Stimulated activated CD4-positive, alpha-beta T cell treated with anti-CD3 and anti-CD28 coated beads, Interleukin-15, amount 100 ng/mL, for 1 hour (primary cell): ENCODE measurements at places on chromosomes 13 and 19.

DNA sequence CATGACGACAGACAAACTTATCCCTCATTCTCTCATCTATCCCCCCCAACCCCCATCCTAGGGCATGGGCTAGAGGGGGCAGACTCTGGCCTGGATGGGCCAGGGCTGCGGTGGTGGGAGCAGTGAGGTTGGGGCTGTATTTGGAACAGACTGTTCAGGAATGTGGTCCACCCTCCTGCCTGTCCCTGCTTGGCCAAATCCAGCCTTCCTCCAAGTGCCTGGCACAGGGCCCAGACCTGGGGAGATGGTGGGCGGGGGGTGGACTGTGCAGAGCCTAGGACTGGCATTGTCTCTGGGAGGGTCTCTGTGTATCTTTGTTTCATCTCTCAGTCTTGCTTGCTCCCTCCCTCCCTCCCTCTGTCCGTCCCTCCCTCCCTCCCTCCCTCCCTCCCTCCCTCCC is 14.2 kb downstream of the EGLN2 start:
- no peak for DNase-seq

GRCh38 chr13:74443631-74444030 is 309.4 kb upstream of the KLF12 start:
- no peak for DNase-seq

DNA sequence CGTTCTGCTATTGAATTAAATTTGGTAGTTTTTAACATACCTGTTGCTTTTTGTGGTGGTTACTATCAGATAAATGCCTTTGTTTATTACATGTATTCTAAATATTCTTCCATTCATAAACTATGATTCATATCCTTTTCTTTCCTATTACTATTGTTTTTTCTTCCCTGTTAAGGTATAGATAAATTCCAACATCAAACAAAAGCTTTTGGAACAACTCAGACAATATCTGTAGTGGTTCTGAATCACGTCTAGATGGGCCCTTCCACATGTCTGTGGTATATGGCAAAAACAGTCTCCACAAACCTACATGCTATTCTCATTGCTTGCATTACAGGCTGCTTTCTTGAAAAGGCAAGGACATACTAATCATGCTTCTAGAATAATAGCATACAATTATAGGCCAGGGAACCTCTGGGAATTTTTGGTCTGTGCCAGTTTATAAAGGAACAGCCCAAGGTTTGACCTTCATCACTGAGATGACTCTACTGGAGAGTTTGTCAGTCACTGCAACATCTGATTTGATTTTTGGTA is 6.4 kb downstream of the LRCH1 start:
- DNase-seq: no peak

DNA sequence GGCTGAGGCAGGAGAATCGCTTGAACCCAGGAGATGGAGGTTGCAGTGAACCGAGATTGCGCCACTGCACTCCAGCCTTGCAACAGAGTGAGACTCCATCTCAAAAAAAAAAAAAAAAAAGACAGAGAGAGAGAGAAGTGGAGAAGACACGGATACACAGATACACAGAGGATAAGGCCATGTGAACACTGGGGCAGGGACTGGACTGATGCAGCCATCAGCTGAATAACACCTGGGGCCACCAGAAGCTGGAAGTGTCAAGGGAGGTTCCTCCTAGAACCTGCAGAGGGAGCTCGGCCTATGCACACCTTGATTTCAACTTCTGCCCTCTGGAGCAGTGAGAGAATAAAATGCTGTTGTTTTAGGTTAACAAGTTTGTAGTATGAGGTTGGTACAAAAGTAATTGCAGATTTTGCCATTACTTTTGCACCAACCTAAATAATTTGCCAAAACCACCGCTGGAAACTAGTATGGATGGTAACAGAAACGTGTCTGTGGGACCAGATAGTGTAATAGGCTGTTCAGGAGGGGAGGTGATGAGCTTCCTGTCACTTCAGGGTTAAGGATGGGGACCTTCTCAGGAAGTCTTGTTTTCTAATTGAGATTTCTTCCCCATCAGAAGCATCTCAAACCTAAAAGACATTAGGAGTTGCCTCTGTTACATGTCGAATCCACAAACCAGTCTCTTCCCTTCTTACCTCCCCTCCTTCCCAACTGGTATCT is 36.4 kb upstream of the IGSF23 start:
- DNase-seq: no peak

GRCh38 chr19:54114340-54115108 is 933 bp downstream of the TFPT start:
- DNase-seq: no peak

DNA sequence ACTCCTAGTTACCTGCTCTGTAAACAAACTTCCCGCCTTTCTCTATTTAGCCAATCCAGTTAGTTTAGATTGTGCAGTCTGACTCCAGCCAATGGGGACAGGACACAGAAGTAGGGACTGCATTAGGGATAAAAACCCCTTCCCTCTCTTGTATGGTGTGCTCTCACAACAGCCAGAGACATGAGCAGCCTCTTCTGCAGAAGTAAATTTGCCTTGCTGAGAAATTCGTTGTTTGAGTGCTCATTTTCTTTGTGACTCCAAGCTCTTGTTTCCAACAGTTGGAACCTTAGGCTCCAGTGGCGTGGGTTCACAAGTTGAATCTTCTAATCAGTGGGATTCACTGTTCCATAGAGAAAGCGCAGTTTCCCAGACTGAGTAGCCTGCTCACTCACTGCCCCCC is 66.1 kb downstream of the ZNF93 start:
- DNase-seq: no peak

GRCh38 chr13:78593652-78594455 is 9.5 kb downstream of the POU4F1 start:
- no peak for DNase-seq

DNA sequence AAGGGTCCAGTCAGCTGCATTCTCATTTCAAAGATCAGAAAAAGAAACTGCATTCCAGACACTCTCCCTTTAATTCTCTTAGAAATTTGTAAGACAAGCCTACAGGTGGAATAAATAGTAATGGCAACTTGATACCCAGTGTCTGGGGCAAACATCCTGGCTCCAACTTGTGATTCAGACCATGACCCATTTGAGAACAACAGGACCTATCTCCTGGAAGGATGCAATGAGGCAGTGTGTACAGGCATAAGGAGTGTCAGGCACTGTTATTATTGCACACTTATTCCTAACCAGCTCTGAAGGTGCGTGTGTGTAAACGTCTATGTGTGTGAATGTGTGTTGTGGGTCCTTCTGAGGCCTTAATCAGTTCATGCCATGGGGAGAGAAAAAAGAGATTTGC is 13.9 kb downstream of the ERICH6B start:
- DNase-seq: no peak

DNA sequence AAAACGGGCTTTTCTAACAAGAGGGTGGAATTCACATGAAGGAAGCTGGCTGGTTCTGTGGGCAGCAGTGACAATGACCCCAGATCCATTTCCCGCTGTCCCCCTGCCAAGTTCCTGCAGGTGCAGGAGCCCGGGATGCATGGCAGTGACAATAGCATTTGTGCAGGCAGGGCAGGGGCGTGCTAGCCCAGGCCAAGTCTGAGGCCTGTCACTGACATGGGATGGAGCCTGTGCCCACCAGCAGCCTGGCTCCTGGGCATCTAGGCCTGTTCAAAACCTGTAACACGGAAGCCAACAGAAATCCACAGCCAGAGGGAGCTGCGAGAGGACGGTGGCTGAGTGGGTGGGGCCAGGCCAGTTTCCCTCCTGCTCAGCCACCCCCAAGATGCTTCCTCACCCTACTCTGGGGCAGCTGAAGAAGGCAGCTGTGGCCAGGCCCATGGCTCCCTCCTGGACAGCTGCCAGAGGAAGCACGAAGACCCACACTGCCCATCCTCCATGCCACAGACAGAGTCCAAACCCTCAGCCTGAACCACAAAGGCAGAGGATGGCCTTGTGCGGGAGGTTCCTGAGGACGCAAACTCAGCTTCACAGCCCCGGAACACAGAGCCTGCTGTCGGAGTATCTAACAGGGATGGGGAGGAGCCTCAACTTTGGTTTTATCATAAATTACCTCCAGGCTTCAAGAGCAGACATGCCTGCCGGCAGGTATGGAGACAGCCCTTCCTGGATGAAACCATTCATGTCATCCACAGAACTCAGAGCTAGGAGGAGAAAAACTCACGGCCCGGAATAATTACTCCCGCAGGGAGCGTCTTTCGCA is 74.0 kb downstream of the CEBPG start:
- DNase-seq: no peak

DNA sequence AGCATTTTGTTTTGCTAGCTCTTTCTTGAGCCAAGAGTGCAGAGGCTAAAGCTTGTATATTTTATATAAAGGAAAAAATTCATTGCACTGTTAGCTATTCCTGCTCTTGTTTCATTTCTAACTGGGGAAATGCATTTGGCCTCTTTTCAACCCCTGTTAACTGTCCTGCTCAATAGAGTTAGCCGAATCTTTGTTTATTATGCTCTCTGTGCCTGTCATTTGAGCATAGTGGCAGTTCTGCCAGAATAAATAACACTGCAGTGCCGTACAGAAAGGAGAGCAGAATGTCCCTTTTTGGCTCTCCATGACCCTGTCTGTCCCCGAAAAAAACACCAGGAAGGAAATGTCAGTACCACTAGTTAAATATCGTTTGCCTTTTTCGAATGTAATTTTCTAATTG is 350.8 kb downstream of the MYO16 start:
- DNase-seq: no peak

DNA sequence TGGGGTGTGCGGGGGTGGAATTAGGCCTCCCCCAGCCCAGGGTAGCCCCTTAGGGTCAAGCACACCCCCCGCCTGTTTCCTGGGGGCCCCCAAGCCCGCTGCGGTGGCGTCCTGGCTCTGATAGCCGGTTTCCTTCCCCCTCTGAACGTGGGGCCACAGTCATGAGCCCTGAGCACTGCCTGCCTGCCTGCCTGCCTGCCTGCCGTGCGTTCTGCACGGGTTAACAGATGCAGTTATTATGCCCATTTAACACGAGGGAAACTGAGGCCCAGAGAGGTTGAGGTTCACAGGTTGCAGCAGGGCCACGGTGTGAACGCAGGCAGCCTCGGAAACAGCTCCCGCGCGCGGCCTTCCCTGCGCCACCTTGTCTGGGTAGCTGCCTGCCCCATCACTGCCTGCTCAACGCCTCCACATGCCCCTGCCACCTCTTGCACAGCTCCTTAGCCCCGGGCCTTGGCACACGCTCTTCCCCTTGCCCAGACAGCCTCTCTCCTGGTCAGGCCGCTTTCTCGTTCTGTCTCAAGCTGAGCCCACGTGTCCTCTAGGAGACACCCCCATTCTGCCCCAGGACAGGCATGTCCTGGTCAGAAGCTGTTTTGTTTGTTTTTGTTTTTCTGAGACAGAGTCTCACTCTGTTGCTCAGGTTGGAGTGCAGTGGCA is 1.2 kb upstream of the GAMT start:
- DNase-seq: no peak
